ENCODE measurements at places on chromosomes 16 and 17.
A peak's percentile ranks its signal among the peaks of the same experiment; 100 is the strongest.

GRCh38 chr17:46770818-46771560 is 47.5 kb downstream of the WNT3 start:
- DNase-seq: peak; percentile 85

- DNase-seq: no peak
Measured at GRCh38 chr16:12414281-12414680, 389.4 kb downstream of the CPPED1 start.

DNA sequence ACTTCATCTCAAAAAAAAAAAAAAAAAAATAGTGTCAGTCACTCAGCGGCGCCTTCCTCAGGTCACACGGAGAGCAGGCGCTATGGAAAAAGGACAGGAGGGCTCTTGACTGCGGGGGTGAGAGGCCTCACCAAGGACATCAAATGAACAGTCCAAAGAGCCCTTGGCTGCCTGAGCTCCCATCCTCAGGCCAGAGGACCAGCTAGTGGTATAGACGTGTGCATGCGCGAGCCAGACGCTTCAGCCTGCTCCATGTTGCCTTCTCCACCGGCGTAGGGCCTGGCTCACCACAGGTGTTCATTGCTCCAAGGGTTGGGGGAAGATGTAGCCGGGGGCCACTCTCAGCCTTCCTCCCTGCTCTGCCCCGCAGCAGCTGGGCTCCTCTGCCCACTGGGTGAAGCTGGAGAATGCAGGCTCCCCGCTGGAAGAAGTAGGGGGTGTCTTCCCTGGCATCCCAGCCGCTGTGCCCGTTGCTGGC is 65.8 kb upstream of the PLCG2 start:
- no peak for DNase-seq

DNA sequence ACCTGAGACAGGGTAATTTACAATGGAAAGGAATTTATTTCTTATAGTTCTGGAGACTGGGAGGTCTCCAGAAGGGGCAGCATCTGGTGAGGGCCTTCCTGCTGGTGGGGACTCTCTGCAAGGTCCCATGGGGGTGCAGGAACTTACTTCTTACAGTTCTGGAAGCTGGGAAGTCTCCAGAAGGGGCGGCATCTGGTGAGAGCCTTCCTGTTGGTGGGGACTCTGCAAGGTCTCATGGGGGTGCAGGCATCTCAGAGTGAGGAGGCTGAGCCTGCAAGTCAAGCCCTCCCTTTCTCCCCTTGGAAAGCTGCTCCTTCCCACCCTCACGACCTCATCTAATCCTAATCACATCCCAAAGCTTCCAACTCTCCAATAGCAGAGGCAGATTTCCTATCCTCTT is 157.4 kb downstream of the FOXL1 start:
- peak; percentile 21 for DNase-seq

DNA sequence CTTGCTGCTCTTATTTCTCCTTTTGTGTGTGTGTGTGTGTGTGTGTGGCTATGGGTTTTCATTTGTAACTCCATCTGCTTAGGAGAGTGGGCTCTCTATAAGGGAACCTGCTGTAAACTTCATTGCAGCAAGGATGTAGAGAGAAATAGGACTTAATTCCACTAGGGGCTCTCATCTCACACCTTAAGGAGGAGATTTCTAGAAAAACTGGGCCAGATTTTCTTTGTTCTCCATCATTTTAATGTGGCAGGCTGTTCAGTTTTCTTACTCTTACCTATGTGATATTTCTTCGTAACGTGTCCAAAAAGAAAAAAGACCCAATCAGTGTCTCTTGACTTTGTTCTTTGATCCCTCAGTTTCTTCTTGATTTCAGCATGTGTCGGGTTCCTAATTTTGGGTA is 4.5 kb upstream of the CASC3 start:
- DNase-seq: no peak

DNA sequence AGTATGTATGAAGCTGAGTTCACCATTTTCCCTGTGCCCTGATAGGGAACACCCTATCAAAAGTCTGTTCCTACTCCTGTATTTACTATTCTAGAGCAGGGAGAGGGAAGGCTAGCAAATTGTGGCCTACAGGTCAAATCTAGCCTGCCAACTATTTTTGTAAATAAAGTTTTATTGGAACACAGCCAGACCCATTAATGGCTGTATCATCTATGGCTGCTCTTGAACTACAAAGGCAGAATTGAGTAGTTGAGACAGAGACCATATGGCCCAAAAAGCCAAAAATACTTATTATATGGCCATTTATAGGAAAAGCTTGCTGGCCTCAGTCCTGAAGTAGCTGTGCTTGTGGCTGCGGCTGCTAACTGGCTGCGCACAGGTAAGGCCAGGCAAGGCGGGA is 4.3 kb upstream of the ALDOC start:
- no peak for DNase-seq

GRCh38 chr16:12262454-12263180 is 286.1 kb downstream of the SNX29 start:
- DNase-seq: no peak

GRCh38 chr17:4956493-4957061 is 5.7 kb downstream of the ENO3 start:
- no peak for DNase-seq

DNA sequence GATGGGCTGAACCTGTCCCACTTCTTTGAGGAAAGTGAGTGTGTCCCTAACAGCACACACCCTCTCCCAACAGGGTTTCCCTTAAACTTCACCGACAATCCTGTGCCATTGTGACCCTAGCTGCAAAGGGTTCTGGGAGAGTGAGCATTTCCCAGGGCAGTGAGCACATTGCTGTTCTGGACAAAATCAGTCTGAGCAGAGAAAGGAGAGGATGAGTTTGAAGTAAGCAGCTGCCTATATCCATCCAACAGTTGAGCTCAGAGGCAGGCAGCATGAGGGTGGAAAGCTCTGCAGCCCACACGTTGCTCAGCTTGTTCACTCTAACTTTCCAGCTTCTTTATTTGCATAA is 296.5 kb upstream of the MAF start:
- DNase-seq: no peak

- no peak for DNase-seq
Measured at GRCh38 chr17:1947229-1947742, 77.8 kb downstream of the RTN4RL1 start.

- DNase-seq: no peak
Measured at GRCh38 chr16:79213214-79213613, 387.3 kb downstream of the MAF start.

DNA sequence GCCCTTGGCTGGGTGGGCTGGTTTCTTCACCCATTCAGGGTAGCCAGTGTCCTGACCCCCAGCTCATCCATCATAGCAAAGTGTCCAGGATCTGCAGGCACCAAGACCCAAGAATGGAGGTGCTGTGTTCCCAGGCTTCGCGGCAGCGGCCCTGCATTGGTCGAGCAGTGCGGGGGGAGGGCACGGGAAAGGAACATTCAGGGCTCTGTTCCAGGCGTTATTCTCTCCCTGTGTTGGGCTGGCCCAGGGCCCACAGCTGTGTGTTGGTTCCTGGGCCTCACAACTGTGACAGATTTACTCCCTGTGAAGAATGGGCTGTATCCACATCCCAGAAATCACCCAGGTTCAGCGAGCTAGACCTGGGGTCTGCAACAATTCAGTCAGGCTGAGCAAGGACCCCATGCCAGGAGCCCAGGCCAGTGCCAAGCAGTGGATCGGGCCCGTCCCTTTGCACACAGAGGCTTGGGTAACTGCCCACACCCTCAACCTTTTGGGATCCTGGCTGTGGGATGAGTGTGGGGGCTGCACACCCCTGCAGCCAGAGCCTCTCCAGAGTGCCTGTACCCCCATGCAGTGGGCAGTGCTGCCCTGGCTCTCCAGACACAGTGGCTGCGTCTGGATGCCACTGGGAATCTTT is 10.0 kb downstream of the GPT2 start:
- DNase-seq: no peak

- DNase-seq: no peak
Measured at GRCh38 chr17:17498606-17499301, 2.6 kb upstream of the RASD1 start.

- no peak for DNase-seq
Measured at GRCh38 chr16:72658888-72659717, 388.8 kb downstream of the ZFHX3 start.

GRCh38 chr16:84396537-84397008 is 28.2 kb downstream of the ATP2C2 start:
- no peak for DNase-seq

DNA sequence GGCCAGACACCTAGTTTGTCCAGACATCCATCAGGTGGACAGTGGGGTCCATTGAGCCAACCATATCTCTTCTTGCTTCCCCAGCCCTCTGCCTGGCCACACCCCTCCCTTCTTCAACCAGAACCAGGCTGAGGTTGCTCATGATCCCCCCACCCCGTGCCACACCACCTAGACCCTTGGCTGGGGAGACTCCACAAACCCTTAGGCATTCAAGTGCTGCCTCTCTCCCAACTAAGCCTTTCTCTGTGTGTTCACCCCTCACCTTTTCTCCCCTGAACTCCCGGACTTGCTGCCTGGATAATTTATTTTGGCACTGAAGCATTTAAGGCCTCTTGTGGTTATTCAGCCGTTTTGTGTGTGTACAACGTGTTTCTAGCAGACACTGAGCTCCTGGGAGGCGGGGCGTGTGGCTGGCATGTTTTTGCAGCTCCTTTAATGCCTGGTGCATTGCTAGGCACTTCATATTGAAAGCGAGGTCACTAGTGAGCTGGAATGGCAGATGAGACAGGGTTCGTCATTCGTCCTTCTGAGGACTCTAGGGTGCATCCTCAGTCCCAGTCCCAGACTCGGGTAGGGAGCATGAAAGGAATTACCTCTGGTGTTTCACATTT is 28.7 kb downstream of the CACNA1G start:
- no peak for DNase-seq

DNA sequence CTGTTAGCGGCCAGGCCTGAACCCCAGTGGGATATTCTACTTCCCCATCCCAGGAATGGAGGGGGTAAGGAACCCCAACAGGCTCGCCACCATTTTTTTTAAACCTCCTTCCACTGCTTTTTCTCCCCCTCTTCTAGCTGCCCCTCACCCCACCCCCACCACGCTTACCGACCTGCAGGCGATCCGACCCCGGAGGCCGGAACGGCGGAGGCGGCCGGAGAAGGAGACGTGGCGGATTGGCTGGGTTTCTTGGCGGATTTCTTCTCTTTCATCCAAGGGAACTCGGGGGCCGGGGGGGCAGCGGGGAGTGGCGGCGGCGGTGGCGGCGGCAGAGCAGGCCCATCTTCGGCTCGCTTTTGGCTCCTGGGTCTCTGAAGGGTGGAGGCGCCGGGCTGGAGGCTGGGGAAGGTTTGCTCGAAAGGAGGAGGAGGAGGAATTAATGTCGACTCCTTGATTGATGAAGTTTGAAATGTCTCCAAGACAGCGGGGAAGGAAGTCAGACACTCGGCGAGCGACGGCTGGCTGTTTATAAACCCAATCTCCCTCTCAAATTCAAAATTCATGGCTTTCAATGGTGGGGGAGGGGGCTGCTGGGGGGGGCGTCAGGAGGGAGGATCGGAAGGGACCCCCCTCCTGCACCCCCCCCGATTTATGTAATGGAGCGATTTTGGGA is 424 bp downstream of the HOXB2 start:
- no peak for DNase-seq

- DNase-seq: no peak
Measured at GRCh38 chr17:28398280-28398981, 7.6 kb downstream of the SLC46A1 start.

- no peak for DNase-seq
Measured at GRCh38 chr16:31128711-31129567, 6.6 kb downstream of the PRSS8 start.

Data from WERI-Rb-1 (cell line).